Epithelial cell of prostate (primary cell): ENCODE measurements at places on chromosomes 1 and 21.

- DNase-seq = peak; percentile 45
Observed at GRCh38 chr1:205351984-205352713, 4.6 kb downstream of the KLHDC8A start.

DNA sequence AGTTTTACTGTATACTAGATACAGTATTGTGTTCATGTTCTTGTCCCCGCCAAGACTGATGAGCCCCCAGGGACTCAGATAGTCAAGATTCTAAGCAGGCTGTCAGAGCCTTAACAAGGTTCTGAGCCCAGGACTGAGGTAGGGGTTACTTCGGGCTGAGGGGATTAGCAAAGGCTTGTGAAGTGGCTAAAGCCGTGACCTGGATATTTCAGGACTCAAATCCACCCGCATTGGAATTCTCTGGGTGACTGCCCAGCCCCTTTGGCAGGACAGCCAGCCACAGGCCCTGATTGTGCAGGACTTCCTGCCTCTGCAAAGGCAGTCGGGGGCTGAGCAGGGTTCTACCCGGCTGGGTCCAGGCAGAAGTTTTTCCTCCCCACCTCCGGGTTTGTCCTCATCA lies at the start of gene PLA2G5:
TSS of gene PLA2G5 (plus strand) at position 321 of the 400 bp plus-strand sequence. CDS start 14,637 bp downstream, outside the sequence.
- no peak for DNase-seq

- no peak for DNase-seq
Observed at GRCh38 chr1:153345187-153346076, 3.2 kb downstream of the PGLYRP4 start.

DNA sequence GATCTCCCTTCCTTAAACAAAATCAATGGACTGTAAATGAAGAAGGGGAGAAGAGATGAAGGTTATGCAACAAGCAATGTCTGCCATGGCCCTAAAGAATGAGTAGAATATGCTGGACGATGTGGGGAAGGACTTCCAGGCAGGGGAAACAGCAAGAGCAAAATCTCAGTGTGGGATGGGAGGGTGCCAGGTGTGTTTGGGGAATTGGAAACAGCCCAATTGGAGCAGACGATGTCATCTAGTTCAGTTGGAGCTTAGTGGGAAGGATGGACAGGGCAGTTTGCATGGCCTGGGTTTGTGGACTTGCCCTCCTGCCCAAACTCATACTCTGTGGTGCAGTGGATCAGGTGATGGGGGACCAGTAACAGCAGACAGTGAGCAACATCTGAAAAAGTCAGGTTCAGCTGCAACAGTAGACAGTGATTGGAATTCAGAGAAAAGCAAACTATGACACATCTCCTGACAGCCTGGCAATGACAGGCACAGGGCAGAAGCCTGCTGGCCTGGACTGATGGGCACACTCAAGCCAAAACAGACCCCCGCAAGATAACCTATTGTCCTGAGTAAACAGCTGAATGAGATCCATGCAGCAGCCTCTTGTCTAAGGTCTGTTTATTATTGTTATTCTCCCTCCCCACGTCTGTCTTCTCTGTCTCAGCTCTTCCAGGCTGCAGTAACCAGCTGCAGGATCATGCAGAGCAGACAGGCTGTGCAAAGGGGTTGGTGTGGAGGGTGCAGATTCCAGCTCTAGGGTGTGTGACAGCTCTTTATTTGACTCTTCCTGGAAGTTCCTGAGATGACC lies 50.5 kb upstream of the PRELP start:
- DNase-seq = no peak

GRCh38 chr1:248821641-248822040 lies 4.1 kb downstream of the SH3BP5L start:
- no peak for DNase-seq

GRCh38 chr1:5770981-5771765 lies 221.1 kb downstream of the NPHP4 start:
- no peak for DNase-seq

DNA sequence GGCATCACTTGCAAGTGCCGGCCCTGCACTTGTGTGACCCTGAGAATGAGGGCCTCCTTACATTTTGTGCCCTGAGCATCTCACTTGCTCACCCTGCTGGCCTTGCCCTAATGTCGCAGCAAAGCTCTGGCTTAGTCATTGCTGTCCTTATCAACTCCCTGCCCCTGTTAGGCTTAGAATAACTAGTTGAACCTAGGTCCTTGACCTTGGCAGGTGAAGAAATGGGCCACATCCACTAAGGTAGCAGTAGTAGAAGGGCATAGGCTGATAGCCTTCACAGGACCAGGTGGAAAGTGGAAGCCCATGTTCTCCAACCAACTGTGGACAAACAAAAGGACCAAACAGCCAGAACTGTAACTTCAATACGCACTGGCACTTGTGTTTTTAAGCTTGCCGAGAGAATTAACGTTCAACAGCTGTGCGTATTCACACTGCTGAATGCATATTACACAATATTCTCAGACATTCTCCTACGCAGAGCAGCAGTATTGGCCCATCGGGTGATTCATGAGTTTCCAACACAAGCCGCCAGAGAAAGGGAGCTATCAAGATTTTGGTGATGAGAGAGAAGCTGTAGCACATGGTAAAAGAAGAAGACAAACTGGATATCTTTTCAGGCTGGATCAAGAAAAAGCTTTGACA lies 27.7 kb upstream of the PTGFRN start:
- DNase-seq = no peak

GRCh38 chr1:101346419-101346818 lies 109.6 kb downstream of the S1PR1 start:
- DNase-seq = no peak
